ENCODE measurements at places on chromosomes 5 and 9. TPM values are rescaled to one million over a fixed set of nuclear protein-coding genes. Genes with fewer than 3 reads are reported as not detected.

- no peak overlapping the region for H3K4me3 ChIP-seq
- no peaks in the 10 kb centered on the region for H3K36me3 ChIP-seq
- DNase-seq = no peak
- no peak overlapping the region for H3K27ac ChIP-seq
- no peaks in the 10 kb centered on the region for H3K4me1 ChIP-seq
- peaks cover 3% of the 10 kb centered on the region for H3K27me3 ChIP-seq
Observed at GRCh38 chr5:159864885-159865691, 51.2 kb upstream of the ADRA1B start.

DNA sequence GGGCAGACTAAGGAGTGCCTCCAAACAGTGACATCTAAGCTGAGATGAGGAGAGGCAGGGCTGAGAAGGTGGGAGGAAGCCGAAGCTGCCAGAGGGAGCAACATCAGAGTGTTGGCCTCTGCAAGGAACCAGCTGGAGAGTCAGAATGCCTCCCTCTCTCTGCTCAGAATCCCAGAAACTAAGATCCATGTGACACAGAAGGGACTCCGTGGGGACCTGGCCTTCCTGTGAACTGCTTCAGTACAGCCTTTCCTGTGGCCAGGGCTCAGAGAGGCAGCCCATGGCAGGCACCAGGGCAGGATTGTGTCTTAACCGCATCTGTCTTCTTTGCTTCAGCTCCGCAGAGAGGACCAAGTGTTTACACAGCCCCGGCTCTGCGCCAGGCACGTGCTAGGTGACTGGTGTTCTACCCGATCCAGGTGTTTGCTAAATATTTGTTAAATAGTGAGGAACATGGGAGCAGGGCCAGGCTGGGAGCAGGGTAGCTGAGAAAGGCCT is 33.5 kb downstream of the KCNMB1 start:
- peaks cover 17% of the 10 kb centered on the region for H3K4me1 ChIP-seq
- no peak overlapping the region for H3K27ac ChIP-seq
- no peaks in the 10 kb centered on the region for H3K27me3 ChIP-seq

DNA sequence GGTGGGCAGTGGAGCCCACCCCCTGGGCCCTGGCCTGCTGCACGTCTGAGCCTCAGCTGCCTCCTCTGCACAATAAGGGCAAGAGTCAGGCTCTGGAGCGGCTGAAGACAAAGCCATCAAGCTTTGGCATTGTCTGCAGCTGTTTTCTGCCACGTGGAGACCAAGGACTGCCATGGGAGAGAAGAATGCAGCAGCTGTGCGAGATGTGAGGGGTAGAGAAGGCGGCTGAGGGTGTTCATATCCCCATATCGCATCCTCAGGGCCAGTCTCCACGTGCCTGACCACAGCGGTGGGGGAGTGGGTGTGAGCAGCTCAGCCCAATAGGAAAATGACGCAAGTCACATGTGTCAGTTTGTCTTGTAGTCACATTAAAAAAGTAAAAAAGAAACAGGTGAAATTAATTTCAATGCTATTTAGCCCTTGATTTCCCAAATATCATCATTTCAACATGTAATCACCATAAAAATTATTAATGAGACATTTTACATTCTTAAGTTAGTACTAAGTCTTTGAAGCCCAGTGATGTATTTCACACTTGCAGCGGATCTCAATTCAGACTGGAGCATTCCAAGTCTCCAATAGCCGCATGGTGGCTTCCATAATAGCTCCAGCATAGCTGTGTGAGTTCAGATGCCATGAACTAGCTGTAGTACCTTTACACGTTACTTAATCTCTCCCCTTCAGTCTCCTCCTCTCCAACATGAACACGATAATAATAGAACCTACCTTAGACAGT is 6.6 kb downstream of the C1QTNF2 start:
- no peaks in the 10 kb centered on the region for H3K27me3 ChIP-seq
- no peaks in the 10 kb centered on the region for H3K36me3 ChIP-seq
- no peak overlapping the region for H3K4me3 ChIP-seq
- no peak for DNase-seq
- H3K4me1 ChIP-seq = no peaks in the 10 kb centered on the region

Gene SLC6A3
- total RNA-seq = not detected

- H3K27ac ChIP-seq = no peak overlapping the region
- H3K4me3 ChIP-seq = no peak overlapping the region
- H3K27me3 ChIP-seq = no peaks in the 10 kb centered on the region
- H3K36me3 ChIP-seq = no peaks in the 10 kb centered on the region
Observed at GRCh38 chr5:2186472-2187015, 303.8 kb upstream of the IRX4 start.

DNA sequence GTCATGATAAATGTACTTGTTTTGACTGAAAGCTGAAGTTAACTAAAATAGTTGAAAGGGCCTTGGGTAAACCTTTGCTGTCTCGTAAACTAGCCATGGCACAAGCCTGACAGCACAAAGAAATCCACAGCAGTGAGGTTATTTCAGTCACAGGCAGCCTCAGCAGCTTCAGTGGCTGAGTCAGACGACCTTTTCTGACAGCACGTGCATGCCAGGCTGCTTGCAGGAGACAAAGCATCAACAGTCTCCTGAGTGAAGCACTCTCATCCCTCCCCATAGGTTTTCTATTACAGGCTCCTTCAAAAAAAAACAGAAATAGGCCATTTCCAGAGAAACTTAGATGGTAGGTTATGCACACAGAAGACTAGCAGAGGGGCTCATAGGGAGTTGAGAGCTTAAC is 34.6 kb downstream of the OXCT1 start:
- H3K27me3 ChIP-seq = no peaks in the 10 kb centered on the region
- peaks cover 18% of the 10 kb centered on the region for H3K36me3 ChIP-seq
- no peak overlapping the region for H3K27ac ChIP-seq
- no peak overlapping the region for H3K4me3 ChIP-seq
- no peak for DNase-seq
- H3K4me1 ChIP-seq = no peaks in the 10 kb centered on the region

Measured in natural killer cell (primary cell).